ENCODE measurements at places on chromosomes 4 and X. TPM values are rescaled to one million over a fixed set of nuclear protein-coding genes. Genes with fewer than 3 reads are reported as not detected.

DNA sequence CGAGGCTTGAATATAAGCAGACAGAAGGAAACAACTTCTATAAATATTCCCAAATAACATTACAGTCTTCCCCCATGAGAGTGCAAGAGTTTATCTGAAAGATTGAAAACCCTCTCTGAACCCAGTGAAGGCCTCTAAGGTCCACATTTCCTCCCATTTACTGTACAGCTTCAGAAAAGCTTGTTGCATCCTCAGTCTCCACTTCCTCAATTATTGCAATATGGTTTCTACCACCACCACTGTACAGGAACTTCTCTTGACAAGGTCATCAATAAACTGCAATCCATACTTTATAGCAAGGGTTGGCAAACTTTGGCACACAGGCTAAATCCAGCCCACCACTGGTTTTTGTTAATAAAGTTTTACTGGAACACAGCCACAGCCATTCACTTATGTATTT is 239.0 kb downstream of the THOC2 start:
- DNase-seq, result no peak

GRCh38 chrX:47143894-47144625 is 442 bp downstream of the NDUFB11 start:
- DNase-seq, result peak; percentile 74

DNA sequence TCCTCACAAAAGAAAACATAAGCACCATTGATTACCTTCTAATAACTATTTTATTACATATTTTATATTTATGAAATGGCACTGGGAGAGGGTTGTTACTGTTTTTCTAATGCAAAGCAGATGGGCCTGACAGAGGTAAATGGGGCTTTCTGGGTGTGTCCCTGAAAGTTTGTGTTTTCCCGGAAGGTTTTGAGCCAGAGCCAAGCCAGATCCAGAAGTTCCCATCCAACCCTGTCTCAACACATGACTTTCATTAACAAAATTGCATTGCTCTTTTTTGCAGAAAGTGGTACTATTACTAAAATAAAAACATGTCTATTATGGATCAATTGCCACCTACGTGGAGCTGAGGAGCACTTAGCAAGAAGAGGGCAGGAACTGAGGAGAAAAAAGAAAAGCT is 181.3 kb downstream of the RAB28 start:
- DNase-seq, result no peak

GRCh38 chrX:15956681-15957080 is 102.1 kb upstream of the AP1S2 start:
- no peak for DNase-seq

DNA sequence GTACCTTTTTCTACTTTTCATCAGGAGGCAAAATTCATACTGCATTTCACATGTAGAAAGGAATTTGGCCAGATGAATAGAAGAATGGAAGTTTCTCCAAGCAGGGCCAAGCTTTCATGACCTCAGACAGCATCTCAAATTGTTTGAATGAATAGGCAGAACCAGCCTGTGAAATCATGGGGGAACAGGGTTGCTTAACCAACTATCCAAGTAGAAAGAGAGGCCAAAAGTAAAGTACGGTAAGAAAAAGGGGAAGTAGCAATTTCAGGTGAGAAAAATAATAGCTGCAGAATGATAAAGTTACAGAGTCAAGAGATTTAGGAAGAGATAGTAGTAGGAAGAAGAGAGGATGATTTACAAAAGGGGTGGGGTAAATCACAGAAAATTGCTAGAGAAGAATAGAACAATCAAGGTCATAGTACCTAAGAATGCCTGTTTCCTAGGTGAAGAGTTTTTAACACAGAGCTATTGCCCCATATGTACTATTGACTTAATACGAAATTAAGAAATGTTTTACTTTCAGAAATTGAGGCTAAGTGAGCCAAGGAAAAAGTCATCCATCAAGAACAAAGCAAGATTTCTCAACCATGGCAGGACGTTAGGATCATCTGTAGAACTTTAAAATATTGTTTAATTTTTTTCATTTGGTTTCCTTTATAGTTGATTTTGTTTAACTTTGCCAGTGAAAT is 177.1 kb upstream of the TET2 start:
- DNase-seq, result no peak

DNA sequence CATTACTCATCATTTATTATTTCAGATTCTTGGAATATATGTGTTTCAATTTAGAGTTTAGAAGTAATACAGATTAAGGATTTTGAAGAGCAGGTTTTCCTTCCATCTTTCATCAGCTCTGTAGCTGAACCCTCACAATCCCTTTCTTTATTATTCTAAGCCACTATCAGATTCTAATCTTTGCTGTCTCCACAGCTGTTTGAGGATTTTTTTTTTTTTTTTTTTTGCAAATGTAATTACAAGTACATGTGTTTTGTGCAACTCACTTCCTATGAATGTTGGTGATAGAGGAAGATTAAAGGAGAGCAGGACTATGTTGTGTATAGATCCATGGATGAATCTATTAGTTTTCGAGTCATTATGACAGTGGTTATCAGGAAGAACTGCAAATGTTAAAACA is 87.4 kb upstream of the TENM3 start:
- DNase-seq, result no peak

- no peak for DNase-seq
Observed at GRCh38 chr4:38002451-38003071, 42.4 kb downstream of the PTTG2 start.

DNA sequence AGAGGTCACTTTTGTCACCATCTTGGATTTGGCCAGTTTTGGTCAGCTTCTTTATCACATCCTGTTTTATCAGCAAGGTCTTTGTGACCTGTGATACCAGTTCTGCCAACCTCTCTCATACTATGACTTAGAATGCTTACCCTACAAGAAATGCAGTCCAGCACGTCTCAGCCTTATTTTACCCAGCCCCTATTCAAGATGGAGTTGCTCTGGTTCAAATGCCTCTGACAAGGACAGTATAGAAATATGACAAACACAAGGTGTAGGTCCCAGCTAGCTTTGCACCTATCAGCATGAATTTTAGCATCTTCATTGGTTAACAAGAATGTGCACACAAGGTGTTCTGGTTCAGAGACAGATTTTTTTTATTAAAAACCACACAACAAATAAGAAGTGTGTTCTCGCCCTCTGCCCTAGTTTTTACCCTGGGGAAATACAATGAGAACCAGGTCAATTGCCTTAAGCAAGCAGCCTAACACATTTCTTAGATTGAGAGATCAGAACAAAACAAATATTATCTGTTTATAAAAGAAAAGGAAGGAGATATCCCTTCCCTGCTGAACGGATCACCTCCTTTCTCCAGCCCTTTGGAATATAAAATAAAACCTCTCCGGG is 962.3 kb upstream of the PRKX start:
- no peak for DNase-seq

GRCh38 chr4:140789759-140790158 is 33.6 kb upstream of the TBC1D9 start:
- no peak for DNase-seq

GRCh38 chr4:28427306-28428085 is 1566.9 kb downstream of the STIM2 start:
- no peak for DNase-seq

GRCh38 chrX:153776120-153776599 is 4.7 kb upstream of the SRPK3 start:
- no peak for DNase-seq

The GPC4 gene
- total RNA-seq, result 7.8 TPM

The ZNF732 gene
- total RNA-seq, result 2.5 TPM

The VCX3A gene
- 0.33 TPM for total RNA-seq

The FAM120C gene
- total RNA-seq, result 12.2 TPM

The CFI gene
- total RNA-seq, result 88.3 TPM

The AWAT2 gene
- not detected for total RNA-seq

Measured in spinal cord (tissue), 10 donors.